Right renal cortex interstitium (tissue), 3 donors: ENCODE measurements at places on chromosomes 16 and 17.

GRCh38 chr17:34178092-34178491, 77.0 kb upstream of the CCL2 start:
- DNase-seq = no peak

GRCh38 chr16:12708266-12708665, 95.4 kb downstream of the CPPED1 start:
- DNase-seq = no peak

GRCh38 chr17:27415120-27415795, 41.0 kb upstream of the KSR1 start:
- no peak for DNase-seq

DNA sequence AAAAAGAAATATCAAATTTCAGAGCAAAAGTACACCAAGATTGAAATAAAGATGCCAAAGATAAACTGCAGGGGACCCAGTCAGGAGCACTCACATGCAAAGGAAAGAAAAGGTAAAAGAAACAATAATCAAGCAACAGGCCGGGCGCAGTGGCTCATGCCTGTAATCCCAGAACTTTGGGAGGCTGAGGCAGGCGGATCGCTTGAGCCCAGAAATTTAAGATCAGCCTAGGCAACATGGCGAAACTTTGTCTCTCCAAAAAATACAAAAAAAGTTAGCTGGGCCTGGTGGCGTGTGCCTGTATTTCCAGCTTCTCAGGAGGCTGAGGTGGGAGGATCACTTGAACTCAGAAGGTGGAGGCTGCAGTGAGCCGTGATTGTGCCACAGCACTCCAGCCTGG, 107.6 kb upstream of the SMURF2 start:
- DNase-seq = no peak

- no peak for DNase-seq
These were observed 7.7 kb downstream of the FOXL1 start for GRCh38 chr16:86585821-86586611.

- DNase-seq = no peak
These were observed 74.2 kb downstream of the CRISPLD2 start for GRCh38 chr16:84893849-84894599.

- no peak for DNase-seq
These were observed 22.3 kb downstream of the AOC3 start for GRCh38 chr17:42873315-42873714.

- DNase-seq = peak; percentile 86
These were observed 16.8 kb upstream of the RMI2 start for GRCh38 chr16:11328172-11329070.

DNA sequence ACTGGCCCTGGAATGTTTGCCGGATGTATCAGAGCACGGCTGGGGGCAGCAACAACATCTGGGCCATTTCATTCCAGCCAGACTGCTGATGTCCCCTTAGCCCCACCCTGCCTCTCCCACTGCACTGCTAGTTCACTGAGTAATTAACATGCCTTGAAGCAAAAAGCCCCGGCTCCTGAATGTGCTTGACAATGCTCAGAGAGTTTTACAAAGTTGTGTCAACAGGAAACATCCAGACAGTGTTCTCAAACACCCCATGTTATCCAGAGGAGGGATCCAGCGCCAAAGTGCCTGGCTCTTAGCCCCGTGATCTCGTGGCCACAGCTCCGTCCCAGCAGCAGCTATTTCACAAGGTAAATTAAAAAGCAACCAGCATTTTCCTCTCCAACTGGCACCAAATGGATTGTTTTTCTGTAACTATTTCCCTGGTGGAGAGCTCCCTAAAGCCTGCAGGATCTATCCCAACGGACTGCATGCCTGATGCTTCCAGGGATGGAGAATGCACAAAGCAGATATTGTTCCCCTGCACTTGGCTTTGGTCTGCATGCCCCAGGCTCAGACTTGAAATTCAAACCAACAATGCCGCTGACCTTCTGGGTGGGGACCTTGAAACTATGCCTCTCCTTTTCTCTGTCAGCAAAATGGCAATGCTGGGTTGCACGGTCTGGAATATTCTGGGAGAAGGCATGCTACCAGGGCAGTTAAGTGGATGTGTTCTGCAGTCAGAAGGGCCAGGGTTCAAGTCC, 115.6 kb upstream of the CDH5 start:
- no peak for DNase-seq

- DNase-seq = no peak
These were observed 5.4 kb upstream of the STAT5B start for GRCh38 chr17:42281571-42282096.

- no peak for DNase-seq
These were observed 1.6 kb upstream of the CD19 start for GRCh38 chr16:28930203-28930602.

DNA sequence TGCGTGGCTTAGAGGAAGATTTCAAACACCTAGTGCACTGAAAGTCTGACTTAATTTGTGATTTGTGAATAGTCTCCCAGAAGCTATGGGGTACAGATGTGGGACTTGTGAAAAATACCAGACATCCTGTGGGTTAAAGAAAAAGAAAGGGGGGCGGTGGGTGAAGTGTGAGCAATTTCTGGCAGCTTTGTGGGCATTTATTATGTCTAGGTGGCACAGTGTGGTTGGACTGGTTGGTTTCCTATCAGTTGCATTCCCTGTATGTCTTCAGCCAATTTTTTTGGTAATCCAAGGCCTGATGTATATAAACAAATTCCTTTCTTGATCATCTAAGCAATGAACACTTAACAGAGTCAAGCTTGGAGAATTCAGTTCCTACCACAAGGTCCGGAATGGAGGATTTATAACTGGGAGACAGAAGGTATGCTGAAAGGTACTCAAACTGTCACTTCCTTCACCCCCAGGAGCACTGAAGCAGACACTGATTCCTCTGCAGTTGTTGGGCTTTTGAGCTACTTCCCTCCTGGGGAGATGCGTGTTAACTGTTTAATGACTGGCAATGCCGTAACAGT, 211.6 kb downstream of the WWOX start:
- no peak for DNase-seq

- DNase-seq = no peak
These were observed 26.0 kb upstream of the ITGB4 start for GRCh38 chr17:75695141-75695829.

DNA sequence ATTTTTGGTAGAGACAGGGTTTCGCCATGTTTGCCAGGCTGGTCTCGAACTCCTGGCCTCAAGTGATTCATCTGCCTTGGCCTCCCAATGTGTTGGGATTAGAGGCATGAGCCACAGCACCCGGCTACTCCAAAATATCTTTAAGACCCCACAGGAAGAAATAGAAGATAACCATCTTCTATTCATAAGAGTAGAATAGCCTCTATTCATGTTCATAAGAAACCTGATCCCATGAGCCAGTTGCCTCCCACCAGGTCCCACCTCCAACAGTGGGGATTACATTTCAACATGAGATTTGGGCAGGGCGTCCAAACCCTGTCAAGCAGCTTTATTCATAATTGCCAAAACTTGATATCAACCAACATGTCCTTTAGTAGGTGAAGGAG, 13.9 kb upstream of the TMC7 start:
- DNase-seq = no peak

DNA sequence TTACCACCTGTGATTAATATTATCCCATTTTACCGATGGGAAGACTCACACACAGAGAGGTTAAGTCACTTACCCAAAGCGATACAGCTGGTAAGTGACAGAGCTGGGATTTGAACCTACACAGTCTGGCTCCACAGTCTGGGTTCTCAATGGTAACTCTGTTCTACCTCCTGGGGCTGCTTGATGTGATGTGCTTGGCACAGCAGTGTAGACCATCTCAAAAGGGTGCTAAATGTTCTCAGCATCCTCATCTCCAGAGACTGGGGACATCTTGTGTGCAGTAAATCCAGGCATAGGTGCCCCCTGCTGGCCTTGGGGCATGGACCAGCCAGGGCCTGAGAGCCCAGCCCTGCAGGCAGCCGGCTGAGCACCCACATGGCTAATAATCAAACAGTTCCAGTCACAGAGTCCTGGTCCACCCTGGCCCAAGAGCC, 15.4 kb upstream of the KATNB1 start:
- no peak for DNase-seq

DNA sequence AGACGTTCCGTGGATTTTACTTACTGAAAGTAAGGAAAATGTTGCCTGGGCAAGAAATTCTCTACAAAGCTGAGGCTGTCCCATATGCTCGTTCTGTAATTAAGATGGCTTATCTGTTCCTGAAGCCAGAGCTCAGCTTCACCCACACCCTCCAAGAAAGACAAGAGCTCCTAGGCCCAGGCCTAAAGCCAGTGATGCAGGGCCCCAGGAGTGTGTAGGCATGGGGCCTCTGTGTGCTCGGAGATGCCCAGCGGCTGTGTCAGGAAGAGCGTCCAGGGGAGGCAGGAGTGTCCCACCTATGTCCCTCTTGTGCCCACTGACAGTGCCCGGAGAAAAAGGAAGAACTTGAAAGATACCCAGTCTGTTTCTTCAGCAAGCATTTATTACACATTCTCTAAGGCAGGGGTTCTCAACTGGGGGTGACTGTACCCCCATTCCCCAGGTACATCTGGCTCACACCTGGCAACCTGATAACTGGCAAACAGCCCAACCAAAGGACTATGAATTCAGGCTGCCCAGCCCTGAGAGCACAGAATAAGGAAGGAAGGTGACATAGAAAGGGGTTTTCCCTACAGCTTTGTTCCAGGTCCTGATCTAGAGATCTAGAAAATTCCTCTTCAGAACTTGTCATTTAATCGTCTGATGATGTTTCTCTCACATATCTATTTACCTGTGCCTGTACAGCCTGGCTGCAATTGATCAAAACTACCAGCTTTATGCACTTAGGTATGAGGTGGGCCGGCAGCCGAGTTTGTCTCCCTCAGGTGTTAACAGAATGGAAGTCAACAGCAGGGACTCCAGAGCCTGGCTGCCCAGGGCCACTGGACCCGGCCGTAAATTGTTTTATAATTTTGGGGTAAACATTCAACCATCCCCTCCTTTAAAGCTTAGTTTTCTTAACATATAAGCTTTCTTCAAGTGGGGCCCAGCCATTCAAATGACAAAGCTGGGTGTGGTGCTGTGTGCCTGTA, 12.0 kb downstream of the SNN start:
- DNase-seq = no peak

GRCh38 chr17:42642336-42642735, 16.7 kb upstream of the TUBG2 start:
- DNase-seq = no peak

- DNase-seq = no peak
These were observed 40.8 kb downstream of the NUP88 start for GRCh38 chr17:5378566-5379207.

GRCh38 chr16:75402821-75403475, 30.4 kb downstream of the CFDP1 start:
- no peak for DNase-seq

GRCh38 chr16:68281368-68282063, 17.2 kb downstream of the SLC7A6 start:
- no peak for DNase-seq

DNA sequence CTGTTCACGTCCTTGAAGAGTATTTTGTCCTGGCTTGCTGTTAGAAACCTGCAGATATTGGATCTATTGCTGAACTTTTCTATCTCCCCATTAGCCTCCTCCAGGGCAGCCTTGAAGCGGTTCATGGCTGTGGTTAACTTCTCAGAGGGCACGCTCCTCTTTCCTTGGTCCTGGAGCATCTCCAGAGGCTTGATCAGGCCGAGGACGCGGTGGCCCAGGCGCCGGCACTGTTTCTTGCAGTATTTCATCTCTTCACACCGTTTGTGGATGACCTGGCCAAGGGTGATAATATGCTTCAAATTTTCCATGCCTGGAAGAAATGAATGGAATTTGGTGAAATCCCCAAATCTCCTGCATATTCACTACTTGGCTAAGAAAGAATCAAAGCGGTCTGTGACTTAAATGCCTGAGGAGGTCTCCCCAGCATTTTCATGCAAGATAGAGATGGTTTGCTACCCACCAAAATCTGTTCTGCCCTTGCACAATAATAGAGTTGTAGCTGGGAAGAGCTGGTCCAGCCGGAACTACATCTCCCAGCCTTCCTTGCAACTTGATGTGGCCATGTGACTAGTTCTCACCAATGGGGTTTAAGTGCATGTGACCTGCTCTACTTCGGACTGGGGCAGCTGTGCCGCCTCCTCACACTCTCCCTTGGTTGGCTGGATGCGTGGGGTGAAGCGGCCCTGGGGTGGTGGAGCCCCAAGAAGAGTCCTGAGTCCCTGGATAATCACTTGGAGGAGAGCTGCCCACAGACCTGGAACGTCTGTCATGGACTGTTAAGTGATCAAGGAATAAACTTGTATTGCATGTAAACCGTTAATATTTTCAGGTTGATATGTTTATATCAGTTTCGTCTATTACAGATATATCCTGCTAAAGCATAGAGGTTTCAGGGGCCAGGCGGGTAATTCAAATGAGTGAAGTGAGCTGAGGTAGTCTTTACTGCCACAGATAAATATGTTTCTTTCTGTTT, 4.9 kb downstream of the MLKL start:
- peak; percentile 49 for DNase-seq

GRCh38 chr16:50525262-50525661, 22.9 kb upstream of the NKD1 start:
- DNase-seq = no peak

GRCh38 chr16:28596115-28596630, 677 bp downstream of the SULT1A2 start:
- DNase-seq = no peak

DNA sequence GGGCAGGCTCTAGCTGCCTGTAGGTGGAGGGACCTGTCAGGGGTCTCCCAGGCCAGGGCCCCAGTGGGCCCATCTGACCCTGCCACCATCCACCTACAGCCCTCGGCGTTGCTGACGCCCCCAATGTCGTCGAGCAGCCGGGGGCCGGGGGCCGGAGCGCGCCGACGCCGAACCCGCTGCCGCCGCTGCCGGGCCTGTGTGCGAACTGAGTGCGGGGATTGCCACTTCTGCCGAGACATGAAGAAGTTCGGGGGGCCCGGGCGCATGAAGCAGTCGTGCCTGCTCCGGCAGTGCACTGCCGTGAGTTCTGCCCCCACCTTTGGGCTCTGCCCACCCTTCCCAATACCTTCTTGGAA, 2.2 kb downstream of the FBXL19 start:
- no peak for DNase-seq

DNA sequence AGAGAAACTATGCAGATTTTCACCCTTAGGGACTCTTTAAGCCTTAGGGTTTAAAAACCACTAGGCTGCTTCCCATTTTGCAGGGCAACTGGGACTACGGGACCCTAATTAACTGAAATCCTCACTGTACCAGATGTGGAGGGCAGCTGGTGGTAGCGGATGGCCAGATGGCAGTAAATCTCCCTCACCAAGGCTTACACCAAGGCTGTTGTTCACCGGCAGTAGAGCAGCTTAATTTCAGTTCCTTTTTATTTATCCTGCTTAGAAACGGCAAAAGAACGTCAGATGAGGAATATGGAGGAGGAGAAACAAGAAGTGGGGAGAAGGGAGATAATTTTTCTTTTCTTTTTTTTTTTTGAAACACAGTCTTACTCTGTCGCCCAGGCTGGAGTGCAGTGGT, 6.5 kb downstream of the ABHD15 start:
- DNase-seq = no peak
